Cerebellar nuclear complex (tissue), 1 donor: ENCODE measurements at places on chromosomes 13 and 19.

- no peak for DNase-seq
Measured at GRCh38 chr19:32642771-32643170, 32.2 kb downstream of the ANKRD27 start.

- DNase-seq = no peak
Measured at GRCh38 chr19:41915776-41916414, 12.4 kb downstream of the ERFL start.

DNA sequence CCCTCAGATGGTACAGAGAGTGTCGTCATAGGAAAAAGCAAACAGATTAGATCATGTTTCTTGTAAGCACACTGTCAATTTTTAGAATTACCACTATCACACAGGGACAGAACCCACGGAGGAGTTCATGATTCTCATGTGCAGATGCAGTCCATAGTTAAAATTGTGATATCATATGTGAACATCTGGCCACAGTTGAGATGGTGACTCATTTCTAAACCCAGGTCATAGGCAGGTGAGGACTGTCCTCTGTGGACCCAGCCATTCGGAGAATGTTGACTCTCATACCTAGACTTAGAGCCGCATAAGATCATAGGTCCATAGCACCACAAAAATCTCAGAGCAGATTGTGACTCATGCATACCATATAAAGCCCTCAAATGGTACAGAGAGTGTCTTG, 17.8 kb upstream of the ZNF730 start:
- no peak for DNase-seq

GRCh38 chr13:57857945-57858344, 226.4 kb downstream of the PCDH17 start:
- DNase-seq = no peak

GRCh38 chr13:112818040-112818697, 128.3 kb downstream of the ATP11A start:
- no peak for DNase-seq

- DNase-seq = no peak
Measured at GRCh38 chr19:49820125-49820524, 2.0 kb downstream of the MED25 start.

DNA sequence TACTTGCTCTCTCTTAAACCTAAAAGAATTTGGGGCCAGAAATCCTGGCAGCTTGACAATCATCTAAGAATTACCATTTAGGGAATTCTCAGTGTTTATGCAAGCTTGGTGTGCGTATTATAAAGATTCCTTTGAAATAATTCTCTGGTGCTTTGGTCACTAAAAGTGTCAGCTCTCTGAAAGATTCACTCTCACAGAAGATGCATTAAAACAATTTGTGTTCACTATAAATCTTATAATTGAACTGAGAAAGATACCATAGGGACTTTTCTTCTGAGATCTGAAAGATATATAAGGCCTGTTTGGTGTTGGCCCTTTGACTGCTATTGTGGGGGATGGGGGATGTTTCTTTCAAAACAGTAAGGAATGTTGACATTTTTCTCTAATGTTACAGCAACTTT, 27.3 kb downstream of the EPSTI1 start:
- DNase-seq = no peak

DNA sequence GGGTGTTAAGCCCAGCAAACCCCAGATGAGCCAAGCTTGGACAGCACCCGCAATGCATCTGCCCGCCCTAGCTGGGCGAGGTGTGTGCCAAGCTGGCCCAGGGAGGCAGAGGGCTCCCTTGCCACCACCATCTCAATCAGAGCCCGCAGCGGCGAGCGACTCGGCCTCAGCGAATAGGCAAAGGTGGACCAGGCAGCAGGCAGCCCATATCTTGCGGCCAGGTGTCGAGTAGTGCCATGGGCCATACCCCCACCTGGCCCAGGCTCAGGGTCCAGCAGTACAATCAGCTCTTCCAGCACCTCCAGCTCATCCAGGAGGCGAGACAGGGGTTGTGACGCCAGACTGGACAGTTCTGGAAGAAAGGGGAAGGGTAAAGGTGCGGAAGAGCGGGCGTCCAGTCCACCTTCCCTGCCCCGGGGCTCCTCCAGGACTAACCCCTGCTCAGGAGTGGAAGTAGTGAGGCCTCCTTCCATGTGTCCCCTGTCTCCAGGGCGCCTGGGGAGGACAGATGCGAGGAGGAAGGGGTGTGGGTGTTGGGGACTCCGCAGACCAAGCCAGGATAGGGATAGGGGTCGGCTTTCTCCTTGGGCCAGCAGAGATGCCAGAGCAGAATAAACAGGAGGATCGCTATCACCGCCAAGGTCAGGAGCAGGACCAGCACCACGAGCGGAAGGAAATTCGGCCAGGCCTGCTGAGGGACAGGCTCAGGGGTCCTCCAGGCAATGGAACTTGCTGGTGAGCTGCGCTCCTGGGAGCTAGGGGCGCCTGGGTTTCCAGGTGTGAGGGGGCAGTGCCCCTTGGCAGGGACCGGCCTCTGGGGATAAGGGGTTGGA, 2.8 kb downstream of the IGFLR1 start:
- no peak for DNase-seq

GRCh38 chr13:40164133-40164532, 502.3 kb downstream of the FOXO1 start:
- no peak for DNase-seq

- DNase-seq = no peak
Measured at GRCh38 chr13:20782116-20782708, 8.5 kb upstream of the EEF1AKMT1 start.

DNA sequence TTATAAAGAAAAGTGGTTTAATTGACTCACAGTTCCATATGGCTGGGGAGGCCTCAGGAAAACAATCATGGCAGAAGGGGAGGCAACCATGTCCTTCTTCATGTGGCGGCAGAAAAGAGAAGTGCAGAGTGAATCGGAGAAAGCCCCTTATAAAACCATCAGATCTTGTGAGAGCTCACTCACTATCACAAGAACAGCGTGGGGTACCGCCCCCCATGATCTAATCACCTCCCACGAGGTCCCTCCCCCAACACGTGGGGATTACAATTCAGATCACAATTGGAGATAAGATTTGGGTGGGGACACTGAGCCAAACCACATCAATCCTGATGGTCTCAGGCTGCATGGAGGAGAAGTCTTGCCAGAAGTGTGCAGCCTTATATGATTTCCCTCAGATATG, 26.0 kb downstream of the TM9SF2 start:
- DNase-seq = no peak

DNA sequence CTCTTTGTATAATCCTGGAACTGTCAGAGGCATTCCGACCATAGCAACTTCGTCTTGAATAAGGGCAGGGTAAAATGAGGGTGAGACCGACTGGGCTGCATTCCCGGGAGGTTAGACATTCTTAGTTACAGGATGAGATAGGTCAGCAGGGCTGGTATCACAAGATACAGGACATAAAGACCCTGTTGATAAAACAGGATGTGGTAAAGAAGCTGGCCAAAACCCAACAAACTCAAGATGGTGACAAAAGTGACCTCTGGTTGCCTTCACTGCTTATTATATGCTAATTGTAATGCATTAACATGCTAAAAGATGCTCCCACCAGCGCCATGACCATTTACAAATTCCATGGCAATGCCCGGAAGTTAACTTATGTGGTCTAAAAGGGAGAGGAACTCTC, 27.7 kb upstream of the MBNL2 start:
- no peak for DNase-seq

DNA sequence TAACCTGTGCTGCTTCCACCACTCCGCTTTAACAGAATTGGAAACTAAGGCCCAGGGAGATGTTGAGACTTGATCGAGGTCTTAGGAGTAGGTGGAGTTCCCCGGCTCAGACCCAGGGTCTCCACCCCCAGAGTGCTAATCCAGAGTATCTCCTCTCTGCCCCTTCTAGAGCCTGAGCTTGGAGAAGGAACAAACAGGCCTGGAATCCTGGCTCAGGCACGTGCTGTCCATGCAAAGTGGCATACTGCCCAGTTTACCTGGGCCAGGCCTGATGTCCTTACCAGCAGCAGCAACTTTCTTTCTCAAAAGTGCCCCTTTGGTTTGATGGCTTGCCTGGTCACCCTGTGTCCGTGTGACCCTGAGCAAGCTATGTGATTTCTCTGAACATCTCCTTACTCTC, 3.7 kb downstream of the SYNGR4 start:
- DNase-seq = no peak

DNA sequence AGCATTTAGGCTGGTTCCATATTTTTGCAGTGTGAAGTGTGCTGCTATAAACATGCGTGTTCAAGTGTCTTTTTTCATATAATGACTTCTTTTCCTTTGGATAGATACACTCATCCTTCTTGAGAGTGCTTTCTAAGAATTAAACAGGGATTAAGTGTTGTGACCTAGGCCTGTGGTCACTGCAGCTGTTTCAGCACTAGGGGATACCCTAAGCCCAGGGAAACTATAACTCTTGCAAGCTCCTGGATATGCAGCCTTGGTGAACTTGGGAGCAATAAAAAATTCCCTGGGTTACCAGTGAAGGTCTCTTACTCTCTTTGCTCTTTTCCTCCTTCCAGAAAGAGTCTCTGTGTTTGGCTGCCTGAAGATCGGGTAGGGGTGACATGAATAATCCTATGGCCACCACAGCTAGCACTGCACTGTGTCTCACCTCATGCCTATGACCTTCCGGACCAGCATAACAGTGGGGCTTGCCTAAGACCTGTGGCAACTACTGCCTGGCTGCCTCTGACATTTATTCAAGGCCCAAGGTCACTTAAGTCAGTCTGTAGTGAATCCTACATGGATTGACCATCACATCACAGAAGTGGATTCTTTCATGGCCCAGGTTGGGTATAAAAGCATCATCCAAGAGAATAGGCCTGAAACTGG, 799.7 kb downstream of the DACH1 start:
- DNase-seq = no peak
